AG08395 (cell line): ENCODE measurements at places on chromosomes 4 and X.

DNA sequence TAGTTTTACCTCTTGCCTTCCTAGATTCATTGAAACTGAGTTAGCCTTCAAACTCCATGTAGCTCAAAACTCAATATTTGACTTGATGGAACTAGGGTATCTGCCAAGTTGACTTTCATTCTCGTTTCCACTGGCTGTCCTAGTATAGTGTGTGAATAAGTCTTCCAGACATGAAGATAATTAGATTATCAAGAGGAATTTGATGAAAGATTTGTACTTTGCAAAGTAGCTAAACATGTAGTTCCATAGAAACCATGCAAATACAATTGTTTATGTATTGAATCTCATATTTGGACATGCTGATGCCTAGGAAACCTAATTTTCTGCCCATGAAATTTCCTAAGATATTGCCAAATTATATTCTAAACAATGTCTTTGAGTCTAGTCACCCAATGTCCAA is 297.5 kb downstream of the ARHGAP24 start:
- DNase-seq: peak; percentile 32

DNA sequence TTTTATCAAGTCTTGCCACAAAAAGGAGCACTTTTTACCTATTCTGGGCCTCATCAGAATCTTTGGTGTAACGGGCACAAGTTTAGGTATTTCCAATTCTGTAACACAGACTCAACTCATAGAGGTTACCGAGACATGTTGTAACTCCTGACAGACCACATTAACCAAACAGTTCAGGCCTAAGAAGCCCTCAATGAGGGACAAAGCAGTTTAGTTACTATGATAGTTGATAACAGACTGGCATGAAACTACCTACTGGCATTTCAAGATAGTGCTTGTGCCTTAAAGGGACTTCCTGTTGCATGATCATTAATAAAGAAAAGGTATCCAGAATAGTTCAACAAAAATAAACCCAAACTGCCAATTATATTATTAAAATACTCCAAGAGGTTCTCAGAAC is 64.1 kb downstream of the HUWE1 start:
- no peak for DNase-seq

DNA sequence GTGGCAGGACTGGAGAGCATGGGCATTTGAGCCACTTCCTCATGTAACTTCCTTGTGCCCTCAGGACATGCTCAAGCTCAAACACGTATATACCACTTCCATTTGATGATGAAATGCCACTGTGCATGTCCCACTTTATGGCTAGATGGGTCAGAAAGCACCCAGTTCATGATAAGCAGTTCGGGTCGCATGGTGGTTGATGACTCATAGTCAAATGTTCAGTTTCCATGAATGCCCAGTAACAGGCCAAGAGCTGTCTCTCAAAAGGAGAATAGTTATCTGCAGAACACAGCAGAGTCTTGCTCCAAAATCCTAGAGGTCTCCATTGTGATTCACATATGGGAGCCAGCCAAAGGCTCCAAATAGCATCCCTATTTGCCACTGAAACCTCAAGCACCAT is 48.9 kb upstream of the SPIN3 start:
- DNase-seq: no peak

GRCh38 chr4:122500852-122501501 is 44.5 kb upstream of the IL2 start:
- no peak for DNase-seq

DNA sequence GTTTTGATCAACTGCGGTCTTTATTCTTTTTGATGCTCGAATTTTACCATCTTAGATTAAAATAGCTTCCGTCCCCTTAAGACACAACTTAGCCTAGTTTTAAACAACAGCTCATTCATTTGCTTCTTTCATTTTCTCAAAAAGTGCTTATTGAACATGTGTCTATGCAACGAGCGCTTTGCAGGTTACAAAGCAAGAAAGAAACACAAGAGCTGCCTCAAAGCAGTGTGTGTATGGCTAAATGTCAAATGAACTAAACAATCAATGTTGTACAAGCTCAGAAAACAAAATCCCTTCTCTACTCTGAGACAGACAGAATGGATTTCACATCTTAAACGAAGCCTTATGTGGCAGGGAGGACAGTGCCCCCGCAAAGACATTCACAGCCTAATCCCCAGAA is 61.0 kb downstream of the EVC2 start:
- no peak for DNase-seq

DNA sequence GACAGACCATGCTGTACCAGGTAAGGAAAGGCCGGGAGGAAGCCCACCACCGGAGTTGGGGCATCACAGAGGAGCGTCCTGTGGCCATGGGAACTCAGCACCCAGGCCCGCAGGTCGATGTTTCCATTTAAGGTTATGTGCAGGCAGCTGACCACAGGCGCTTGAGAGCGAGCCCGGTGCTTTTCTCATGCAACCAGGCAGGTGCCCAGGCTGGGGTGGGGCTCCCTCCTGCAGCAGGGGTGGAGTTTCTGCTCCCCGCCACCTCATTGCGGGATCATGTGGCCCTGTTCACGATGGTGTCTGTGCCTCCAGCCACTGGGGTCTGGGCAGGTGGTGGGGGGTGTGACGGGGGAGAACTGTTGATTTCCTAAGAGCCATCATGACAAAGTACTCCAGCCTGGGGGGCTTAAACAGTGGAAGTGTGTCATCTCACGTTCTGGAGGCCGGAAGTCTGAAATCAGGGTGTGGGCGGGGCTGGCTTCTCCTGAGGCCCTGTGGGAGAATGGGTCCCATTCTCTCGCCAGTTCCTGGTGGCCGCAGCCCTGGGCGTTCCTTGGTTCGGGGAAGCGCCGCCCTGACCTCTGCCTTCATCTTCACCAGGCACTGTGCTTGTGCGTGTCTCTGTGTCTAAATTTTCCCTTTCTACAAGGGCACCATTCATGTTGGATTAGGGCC is 60.9 kb downstream of the CPZ start:
- DNase-seq: no peak

DNA sequence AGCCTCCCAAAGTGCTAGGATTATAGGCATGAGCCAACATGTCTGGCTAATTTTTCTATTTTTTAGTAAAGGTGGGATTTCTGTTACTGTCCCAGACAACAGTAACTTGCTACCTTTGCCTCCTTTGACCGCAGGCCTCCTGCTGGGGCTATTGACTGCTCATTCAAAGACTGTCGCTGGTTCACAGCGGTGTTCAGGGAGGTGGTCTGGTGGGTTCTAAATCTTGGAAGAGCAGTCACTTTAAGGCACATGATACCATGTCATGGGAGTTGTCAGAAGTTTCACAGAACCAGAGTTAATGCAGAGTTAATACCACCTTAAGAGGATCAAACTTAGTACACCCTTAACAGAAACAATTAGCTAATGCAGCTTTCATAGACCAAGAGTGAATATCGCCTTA is 3.8 kb downstream of the ASMT start:
- no peak for DNase-seq

- no peak for DNase-seq
Measured at GRCh38 chr4:145501051-145501660, 19.5 kb downstream of the SMAD1 start.

DNA sequence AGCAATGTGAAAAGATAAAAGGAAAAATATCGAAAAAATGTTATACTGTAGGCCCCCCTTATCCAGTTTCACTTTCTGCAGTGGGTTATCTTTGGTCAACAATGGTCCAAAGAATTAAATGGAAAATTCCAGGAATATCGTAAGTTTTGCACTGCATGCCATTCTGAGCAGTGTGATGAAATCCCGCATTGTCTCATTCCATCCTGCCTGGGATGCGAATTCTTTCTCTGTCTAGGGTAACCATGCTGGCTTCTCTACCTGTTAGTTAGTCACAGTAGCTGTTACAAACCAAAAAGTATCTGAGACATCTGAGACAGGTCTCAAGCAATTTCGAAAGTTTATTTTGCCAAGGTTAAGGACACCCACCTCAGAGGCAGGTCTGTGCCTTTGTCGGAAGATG is 170.3 kb downstream of the COX18 start:
- no peak for DNase-seq

GRCh38 chr4:71147261-71147660 is 153.8 kb downstream of the DCK start:
- DNase-seq: peak; percentile 11

- DNase-seq: no peak
Measured at GRCh38 chr4:67092351-67092750, 453.0 kb downstream of the CENPC start.

GRCh38 chr4:94877973-94878372 is 120.2 kb downstream of the BMPR1B start:
- DNase-seq: peak; percentile 35

GRCh38 chrX:134670134-134670924 is 12.1 kb upstream of the PLAC1 start:
- DNase-seq: peak; percentile 76

DNA sequence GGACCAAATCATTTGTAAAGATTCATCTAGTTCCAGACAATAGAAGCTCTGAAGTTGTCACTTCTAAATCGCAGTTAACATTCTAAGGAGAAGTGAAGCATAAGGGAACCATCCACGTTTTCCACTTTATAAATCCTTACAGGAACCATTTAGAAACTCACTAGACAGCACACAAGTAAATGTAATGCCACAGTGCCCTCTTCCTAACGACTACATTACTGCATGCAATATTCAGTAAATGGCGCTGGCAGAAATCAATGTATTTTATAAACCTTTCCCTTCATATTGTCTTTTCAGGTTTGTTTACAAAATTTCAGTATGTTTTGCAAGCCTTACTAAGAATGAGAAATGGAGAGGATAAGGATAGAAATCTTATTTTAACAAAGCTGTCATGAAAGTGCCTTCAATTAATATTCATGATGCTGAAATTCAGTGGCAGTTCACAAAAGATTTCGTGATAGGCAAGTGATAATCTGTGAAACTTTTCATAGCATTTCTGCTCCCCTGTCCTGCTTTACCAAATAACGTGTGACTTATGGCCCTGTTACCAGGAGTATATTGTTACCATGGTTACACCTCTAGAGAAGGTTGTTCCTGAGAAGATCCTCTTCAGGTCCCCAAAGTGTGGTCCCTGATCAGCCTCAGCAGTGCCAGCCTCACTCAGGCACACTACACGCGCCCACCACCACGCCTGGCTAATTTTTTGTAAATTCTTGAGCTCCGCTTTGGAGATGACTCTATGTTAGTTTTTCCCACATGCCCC is 54.2 kb downstream of the TMA16 start:
- DNase-seq: peak; percentile 58

DNA sequence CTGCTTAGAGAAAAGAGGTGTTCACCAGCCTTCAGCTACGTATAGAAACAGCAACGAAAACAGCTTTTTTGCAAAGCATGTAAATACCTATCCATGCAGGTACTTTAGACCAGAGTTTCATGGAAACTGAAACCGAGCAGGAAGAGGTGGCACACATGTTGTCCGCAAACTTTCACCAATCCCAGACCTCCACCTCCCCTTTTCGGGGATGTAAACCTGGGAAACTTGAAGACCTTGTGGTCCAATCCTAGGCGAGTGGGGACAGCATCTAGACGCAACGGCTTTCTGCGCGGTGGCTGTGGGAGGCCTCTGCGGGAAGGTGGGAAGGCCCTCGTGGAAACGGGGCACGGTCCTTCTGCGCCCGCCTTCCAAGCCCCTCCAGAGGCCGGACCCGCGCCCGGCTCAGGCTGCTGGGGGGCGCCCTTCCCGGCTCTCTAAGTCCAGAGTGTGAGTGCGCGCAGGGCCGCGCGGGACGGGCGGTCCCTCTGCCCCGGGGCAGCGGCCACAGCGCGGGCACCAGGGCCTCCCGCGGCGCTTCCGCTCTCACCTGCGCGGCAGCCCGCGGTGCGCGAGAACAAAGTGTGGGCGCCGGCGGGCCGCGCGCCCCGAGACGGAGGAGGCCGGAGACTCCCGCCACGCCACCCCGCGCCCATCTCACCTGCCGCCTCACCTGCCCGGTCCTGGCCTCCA is 830 bp upstream of the SHROOM2 start:
- no peak for DNase-seq

DNA sequence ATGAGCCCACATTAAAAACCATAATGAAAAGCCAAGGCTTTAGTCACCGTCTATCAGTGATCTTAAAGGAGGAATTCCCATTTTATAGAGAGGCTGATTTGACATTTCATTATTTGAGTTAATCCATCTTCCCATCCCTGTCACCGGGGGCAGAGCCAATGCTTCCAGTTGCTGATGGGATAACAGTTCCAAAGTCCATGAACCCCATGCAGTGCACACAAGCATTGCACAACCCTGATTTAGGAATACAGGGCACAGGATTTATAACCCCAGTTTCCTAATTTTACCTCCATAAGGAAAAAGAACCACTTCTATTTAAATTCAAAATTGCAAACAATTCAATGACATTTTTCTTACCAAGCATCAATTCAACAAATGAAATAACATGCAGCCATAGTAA is 36.5 kb downstream of the MAOB start:
- DNase-seq: no peak

GRCh38 chr4:182221987-182222386 is 21.2 kb upstream of the TENM3 start:
- DNase-seq: no peak

- DNase-seq: peak; percentile 65
Measured at GRCh38 chr4:10115271-10115796, 1.3 kb downstream of the WDR1 start.

- DNase-seq: peak; percentile 87
Measured at GRCh38 chrX:40845331-40845911, 110.1 kb upstream of the MED14 start.

DNA sequence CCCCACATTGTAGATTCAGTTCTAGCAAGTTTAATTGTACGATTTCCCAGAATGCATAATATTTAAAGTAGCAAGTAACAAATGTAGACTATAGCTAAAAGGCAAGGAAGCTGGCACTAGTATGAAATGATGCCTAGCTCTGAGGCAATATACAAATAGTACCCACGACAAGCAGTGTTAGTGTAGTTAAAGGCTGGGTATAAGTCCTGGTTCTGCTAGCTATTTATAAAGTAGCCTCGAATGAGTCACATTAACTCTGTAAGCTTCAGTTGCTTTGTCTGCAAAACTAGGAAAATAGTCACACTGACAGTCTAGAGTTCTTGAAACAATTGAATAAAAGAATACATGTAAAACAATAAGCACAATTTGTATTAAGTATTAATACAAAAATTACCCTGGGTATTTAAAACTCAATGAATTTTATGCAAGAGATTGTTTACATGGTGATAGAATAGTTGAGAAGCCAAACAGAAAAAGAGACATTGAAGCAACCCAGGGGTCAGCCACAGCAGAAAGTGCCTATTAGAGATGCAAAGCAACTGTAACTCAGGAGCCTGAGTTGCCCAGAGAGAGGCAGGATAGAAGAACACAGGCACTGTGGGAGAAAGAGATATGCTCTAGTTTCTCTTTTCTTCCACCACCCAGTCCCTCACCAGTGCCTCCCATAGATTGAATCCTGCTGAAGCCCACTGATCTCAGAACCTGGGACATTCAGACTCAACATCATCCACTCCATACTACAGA is 949.0 kb downstream of the C4orf33 start:
- no peak for DNase-seq

DNA sequence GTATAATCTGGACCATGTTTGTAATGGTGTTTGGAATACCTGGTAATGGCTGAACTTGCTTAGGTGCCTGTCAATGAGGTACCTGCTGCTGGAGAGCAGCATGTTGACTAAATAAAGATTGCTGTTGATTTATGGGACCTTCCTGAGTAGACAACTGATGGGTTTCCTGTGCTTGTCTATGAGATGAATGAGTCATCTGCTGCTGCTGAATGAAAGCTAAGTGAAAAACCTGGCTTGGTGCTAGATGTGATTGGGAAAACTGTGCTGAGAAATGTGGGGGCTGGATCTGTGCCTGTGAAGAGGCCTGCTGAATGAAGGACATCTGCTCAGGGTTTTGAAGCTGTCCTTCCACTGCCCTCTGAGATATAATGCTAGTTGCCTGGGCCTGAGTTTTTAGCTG is 69.6 kb downstream of the WNK3 start:
- no peak for DNase-seq
